ENCODE measurements at places on chromosomes 2 and 18. TPM values are rescaled to one million over a fixed set of nuclear protein-coding genes. Genes with fewer than 3 reads are reported as not detected.

DNA sequence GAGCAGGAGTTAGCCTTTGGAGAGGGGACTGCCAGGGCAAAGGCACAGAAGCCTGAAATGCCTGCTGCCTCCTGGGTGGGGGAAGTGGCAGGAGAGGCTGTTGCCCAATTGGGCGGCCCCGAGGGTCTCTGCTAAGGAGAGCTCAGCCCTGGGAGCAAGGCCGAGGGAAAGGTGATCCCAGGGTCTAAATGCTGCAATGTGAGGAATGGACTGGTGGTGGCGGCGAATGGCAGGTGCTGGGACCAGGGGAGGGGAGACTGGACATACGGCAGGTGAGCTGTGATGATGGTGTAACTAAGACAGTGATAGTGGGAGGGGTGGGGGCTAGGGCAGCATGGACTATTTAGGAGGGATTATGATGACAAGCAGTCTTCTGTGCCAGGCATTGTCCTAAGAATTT, 104.0 kb downstream of the DYSF start:
- no peak overlapping the region for H3K4me3 ChIP-seq
- H3K27ac ChIP-seq = no peak overlapping the region
- H3K4me1 ChIP-seq = peaks cover 30% of the 10 kb centered on the region
- H3K27me3 ChIP-seq = peaks cover 6% of the 10 kb centered on the region
- H3K36me3 ChIP-seq = no peaks in the 10 kb centered on the region
- no peak for DNase-seq

Gene ELOA2
- total RNA-seq = not detected

DNA sequence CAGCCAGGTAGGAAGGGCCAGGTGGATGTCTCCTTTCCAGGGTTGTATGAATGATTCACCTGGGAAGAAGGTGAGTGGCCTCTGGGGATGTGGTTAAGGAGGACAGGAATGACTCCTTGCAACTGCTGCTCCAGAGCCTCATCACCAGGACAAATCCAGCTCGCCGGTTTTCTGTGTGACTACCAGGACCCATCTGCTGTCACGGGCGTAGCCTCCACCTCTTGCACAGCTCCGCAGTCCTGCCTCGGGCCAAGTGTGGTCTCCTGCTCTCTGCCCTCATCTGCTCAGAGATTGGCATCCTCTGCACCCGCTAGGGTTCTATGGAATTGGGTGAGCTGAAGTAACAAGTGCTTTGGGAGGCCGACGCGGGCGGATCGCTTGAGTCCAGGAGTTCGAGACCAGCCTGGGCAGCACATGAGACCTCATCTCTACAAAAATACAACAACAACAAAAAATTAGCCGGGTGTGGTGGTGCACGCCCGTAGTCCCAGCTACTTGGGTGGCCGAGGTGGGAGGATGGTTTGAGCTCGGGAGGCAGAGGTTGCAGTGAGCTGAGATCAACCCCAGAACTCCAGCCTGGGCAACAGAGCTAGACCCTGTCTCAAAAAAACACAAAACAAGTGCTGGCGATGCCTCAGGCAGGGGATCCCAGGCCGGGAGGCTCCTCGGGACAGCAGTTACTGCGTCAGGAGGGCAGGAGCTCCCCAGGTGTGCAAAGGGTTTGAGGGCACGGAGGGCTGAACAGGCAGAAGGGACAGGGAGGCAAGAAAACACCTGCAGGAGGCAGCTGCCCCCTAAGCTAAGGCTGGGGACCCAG, 831 bp upstream of the D2HGDH start:
- no peak for DNase-seq
- H3K27ac ChIP-seq = no peak overlapping the region
- H3K4me1 ChIP-seq = peaks cover 9% of the 10 kb centered on the region
- peak overlapping the region; percentile 65 for H3K4me3 ChIP-seq

- no peaks in the 10 kb centered on the region for H3K27me3 ChIP-seq
- peaks cover 22% of the 10 kb centered on the region for H3K4me1 ChIP-seq
- H3K36me3 ChIP-seq = peaks cover 17% of the 10 kb centered on the region
- H3K27ac ChIP-seq = peak overlapping the region; percentile 97
- no peak for DNase-seq
Observed at GRCh38 chr18:54222922-54223567, 1.4 kb downstream of the MBD2 start.

- no peak overlapping the region for H3K27ac ChIP-seq
- DNase-seq = no peak
- H3K4me1 ChIP-seq = peaks cover 17% of the 10 kb centered on the region
- H3K27me3 ChIP-seq = no peaks in the 10 kb centered on the region
- H3K4me3 ChIP-seq = no peak overlapping the region
- H3K36me3 ChIP-seq = peaks cover 10% of the 10 kb centered on the region
Observed at GRCh38 chr2:11488809-11489208, 22.8 kb upstream of the E2F6 start.

GRCh38 chr18:54964741-54965140, 5.5 kb upstream of the CCDC68 start:
- no peaks in the 10 kb centered on the region for H3K36me3 ChIP-seq
- no peak for DNase-seq
- no peak overlapping the region for H3K4me3 ChIP-seq
- H3K27me3 ChIP-seq = no peaks in the 10 kb centered on the region
- H3K27ac ChIP-seq = no peak overlapping the region
- H3K4me1 ChIP-seq = no peaks in the 10 kb centered on the region

Gene RND3
- 169 TPM for total RNA-seq

- peaks cover 6% of the 10 kb centered on the region for H3K4me1 ChIP-seq
- no peak overlapping the region for H3K27ac ChIP-seq
- DNase-seq = no peak
- no peak overlapping the region for H3K4me3 ChIP-seq
Observed at GRCh38 chr18:37662099-37662498, 96.5 kb upstream of the CELF4 start.

DNA sequence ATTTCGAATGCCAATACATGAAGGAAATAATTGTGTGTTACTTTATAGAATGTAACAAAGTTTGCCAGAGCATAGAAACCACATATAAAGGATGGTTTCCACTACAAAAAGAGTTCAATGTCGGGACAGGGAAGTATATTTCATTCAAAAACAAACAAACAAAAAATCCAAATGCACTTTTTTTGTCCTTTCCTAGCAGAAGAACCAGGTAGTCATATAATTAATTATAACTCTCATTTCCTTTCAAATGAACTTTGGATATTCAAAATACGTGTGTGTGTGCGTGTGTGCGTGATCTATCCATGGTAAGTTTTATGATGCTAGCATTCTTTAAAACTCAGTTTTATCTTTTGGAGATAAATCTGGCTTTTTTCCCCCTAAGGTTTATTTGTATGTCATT, 8.3 kb downstream of the FN1 start:
- H3K36me3 ChIP-seq = peaks cover 51% of the 10 kb centered on the region
- peaks cover 11% of the 10 kb centered on the region for H3K4me1 ChIP-seq
- no peak overlapping the region for H3K27ac ChIP-seq
- H3K27me3 ChIP-seq = no peaks in the 10 kb centered on the region
- no peak for DNase-seq

Gene FABP1
- 56.2 TPM for total RNA-seq

Gene DUSP2
- 4.5 TPM for total RNA-seq

Data from type B pancreatic cell (in vitro differentiated cells).